ENCODE measurements at places on chromosomes 6 and 20.

GRCh38 chr20:32355417-32355841 is 2.7 kb upstream of the ASXL1 start:
- no peak for DNase-seq

DNA sequence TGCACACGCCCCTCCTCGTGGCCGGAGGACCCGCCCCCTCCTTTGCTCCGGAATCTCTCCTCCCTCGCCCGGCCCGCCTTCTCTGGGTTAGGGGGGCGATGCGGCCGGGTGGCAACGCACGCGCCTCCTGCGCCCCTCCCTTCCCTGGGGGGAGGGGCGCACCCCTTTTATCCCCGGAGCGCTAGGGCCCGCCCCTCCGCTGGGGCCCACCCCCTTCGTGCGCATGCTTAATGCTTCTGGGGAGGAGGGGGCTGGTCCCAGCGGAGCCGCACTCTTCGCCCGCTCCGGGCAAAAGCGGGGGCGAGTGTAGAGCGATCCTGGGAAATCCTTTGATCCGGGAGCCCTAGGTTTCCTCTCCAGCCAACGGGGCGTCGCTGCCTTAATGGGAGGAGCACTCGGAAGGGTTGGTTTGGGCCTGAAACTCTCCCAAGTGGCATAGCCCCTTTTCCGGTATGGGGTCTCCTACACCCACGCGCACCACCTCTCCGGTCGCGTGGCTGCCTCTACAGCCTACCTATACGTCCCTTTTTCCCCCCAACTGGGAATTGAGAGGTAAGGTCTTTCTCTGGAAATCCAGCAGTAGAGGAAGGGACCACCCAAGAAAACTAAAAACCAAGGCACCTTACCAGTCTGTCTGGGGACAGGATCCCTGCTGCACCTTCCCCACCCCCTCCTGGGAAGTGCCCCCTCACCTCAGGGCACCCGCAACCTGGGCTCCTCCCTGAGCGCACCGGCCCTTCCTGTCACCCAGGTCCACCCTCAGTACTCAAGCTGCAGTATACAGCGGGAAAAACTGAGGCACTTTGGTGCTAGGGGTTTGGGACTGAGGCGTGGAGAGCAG is 2.1 kb downstream of the SOX12 start:
- peak; percentile 90 for DNase-seq

- DNase-seq, result no peak
Observed at GRCh38 chr20:2219481-2220006, 76.3 kb upstream of the TGM3 start.

DNA sequence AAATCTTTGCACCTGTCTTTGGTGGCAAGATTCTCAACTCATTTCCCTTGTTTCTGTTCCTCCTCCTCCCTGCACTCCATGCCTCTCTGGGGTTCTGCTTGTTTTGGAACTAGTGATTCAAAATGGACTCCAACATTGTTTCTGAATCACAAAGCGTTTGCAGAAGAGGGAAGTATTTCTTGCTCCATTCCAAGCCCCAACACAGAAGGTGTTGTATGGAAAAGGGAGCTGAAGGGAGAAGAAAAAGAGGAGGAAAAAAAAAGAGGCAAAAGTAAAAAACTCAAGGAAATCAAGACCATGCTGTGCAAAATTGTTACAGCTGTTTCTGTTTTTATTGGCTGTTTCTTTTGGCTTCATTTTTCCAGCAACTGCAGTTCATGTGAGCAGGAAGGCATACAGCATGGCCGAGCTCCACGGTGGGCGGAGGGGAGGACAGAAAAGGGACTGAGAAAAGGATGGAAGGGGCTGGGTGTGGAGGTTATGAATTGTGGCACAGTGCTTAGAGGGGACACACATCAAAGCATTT is 66.9 kb upstream of the PRL start:
- DNase-seq, result peak; percentile 8

- DNase-seq, result no peak
Observed at GRCh38 chr6:126955621-126956020, 162.8 kb upstream of the RSPO3 start.

DNA sequence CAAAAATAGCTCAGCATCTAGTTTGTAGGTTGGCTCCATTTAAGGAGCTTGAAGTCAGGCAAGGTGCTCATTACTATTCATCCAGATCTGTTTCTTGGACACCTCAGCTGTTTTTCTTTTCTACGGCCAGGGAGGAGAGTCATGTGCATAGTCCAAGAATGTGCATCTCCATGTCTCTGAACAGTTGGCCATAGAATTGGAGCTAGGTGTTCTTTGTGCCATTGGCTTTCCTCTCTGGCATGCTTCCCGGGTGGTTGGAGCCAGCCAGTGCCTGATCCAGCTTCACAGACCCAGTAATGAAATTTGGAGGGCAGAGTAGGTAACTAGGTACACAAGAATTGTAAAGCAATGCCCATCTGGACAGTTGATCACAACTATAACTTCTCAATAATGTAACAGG is 21.6 kb downstream of the EYA4 start:
- DNase-seq, result no peak

DNA sequence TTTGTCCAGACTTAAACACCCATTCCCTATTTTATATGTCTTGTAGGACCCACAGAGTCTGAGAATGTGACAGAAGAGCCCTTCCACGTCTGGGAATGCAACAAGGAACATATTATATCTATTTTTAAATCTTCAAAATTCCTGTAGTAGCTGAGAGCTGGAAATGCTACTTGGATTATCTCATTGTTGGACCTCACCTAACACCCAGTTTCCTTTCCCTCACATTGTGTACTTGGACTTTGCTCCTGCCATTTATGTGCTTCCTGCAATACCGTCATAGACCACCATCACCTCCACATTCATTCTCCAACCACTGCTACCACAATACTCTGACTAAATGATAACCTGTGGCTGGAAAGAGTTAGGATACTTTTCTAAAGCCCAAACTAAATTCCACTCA is 335.4 kb downstream of the COL12A1 start:
- peak; percentile 18 for DNase-seq

- no peak for DNase-seq
Observed at GRCh38 chr6:40460380-40460779, 126.8 kb downstream of the LRFN2 start.

DNA sequence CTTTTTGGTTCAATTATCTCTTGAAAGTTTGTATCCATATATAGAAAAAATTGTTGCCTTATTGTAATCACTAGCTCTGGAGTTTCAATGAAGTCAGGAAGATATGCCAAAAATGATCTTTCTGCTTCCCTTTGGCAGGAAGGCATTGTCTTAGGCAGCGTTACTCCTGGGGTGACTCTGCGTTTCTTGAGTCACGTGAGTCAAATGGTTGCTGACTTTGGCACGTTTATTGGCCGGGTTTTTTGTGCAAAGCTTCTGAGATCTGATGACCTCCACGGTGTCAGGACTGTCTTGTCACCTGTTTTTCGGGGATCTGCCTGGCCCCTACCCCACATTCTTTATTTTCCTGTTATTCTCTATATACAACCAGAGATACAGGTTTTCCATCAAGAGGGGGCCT is 10.4 kb downstream of the PHACTR3 start:
- DNase-seq, result no peak

- DNase-seq, result no peak
Observed at GRCh38 chr20:44916586-44916985, 6.7 kb downstream of the PABPC1L start.

GRCh38 chr6:165663377-165663735 is 315 bp upstream of the PDE10A start:
- peak; percentile 31 for DNase-seq

- no peak for DNase-seq
Observed at GRCh38 chr6:34015586-34015985, 130.3 kb downstream of the GRM4 start.

GRCh38 chr6:131640100-131640499 is 3.0 kb downstream of the ENPP3 start:
- DNase-seq, result no peak

GRCh38 chr6:3458706-3459421 is 2.0 kb upstream of the SLC22A23 start:
- no peak for DNase-seq

DNA sequence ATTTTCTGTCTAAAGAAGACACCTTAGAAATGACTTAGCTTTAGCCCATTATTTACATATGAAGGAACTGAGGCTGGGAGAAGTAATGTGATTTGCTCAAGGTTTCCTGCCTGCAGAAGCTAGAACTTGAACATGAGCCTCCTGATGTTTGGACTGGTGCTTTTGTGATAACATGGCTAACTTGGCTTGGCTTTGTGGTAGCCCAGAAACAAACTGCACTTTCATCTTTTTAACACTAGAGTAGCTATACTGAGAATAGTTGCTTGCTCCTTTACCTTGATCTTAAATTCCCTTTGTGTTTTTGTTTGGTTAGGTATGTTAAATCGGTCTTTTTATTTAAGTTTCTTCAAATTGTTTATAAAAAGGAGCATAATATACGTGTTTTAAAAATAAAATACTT is 163.5 kb upstream of the MANEA start:
- no peak for DNase-seq

GRCh38 chr6:83885984-83886383 is 26.5 kb downstream of the CYB5R4 start:
- no peak for DNase-seq

DNA sequence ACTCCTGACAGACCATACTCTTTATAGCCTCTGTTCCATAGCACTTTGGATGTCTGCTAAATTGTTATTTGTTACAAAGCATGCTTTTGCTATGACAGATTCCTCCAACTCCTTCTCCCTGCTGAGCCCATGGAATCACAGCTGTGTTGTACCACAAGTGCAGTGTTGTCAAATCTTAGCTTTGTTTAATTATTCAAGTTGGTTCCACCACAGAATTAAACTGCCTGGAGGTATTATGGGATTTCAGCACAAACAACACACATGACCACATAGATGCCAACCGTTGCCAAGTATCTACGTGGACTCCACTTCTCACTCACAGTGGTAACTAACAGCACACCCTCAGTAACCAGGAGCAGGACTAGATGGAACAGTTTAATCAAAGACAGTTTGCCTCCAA is 32.7 kb upstream of the MARCKS start:
- DNase-seq, result peak; percentile 4

DNA sequence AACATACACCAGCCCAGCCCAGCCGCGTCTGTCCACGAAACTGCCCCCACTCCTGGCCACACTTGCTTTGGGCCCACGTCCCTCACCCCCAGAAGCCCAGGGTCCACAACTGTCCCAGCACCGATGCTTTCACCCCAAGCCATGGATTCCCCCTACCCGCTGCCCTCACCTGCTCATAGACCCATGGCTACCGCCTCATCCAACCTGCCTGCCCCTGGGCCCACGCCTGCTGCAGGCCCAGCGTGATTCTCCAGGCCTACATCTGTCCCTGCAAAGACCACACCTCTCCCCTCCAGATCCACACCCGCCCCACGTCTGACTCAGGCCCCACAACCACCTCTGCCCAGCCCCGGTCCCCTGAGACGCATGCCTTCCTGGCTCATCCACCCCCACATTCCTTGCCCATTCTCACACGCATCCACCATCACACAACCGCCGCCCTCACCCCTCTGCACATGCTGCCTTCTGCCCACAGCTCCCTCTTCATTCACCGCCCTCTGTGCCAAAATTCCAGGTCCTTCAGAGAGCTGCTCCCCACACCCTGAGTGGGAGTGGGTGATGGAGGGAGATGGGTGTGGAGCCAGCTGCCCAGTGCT is 86.7 kb downstream of the GRM4 start:
- DNase-seq, result peak; percentile 52

GRCh38 chr6:166423781-166424180 is 41.0 kb upstream of the MPC1 start:
- DNase-seq, result no peak

DNA sequence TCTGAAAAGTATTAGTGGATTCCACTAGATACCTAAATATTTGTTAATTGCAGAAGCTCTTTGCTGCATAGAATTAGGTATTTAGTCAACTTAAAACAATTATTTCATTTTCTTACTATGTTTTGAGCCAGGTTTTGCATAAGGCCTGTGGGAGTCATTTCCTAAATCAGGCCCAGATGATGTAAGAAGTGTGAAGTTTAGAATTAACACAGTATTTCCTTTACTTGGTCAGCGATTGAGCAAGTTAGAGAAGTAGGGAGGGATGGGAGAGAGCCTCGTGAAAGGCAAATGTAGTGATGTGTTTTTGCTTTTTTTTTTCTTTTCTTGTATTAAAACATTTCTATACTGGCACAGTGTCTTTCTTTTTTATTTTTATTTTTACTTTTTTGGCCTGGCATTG is 711.1 kb downstream of the HDGFL1 start:
- peak; percentile 21 for DNase-seq

DNA sequence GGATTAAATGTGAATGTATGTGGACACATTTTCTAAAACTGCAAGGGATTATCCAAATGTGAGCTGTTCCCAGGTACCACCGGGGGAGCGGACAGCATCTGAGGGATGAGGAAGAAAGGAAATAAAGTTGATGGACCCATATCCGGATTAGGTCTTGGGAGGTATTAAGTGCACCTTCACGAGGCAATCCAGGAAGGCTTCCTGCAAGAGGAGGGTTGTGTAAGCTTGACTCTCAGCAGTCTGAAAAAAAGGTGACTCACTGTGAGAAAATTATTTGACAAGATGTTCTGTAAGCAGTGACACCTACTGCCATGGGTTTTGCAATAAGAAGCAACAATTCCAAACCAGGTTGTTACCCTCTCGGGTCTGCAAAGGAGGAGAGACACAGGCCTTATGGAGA is 55.0 kb upstream of the LRFN2 start:
- no peak for DNase-seq

- no peak for DNase-seq
Observed at GRCh38 chr6:4017058-4017739, 61.7 kb downstream of the FAM217A start.

GRCh38 chr20:12598894-12599293 is 409.9 kb upstream of the SPTLC3 start:
- DNase-seq, result no peak

GRCh38 chr6:38021571-38021970 is 202.0 kb downstream of the ZFAND3 start:
- no peak for DNase-seq

All from fibroblast of mammary gland (primary cell).